ENCODE measurements at places on chromosomes 6 and 20.

- no peak for DNase-seq
Measured at GRCh38 chr6:149032599-149033405, 284.7 kb upstream of the TAB2 start.

DNA sequence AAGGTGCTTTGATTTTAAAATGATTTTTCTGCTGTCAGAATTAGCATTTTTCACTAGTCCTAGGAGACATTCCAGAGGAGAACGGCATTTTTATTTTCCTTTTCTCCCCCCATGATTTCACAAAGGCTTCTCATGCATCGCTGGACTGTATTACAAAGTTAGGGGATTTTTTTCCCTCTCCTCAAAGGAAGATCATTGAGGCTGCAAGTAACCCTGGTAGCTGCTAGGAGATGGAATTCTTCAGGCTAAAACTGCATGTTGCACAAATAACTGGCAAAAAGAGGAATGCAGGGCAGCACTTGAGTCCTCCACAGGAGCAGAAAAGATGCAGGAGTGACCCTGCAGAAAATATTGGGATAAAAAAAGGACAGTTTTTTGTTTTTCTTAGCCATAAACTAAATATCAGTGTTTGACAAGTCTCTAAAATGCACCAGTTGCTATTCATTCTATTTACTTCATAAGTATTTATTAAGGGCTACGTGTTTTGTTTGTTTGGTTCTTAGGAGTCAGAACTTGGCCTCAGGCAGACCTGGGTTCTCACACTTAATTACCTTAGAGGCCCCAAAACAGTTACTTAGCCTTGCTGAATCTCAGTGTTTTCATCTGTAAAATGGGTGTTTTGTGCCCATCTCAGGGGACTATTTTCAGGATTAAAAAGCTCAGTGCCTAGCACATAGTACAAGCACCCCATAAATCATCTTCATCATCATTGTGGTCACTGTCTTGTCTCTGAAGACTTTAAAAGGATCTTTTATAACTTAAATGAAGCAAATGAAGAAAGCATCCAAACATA lies 144.5 kb upstream of the ID4 start:
- no peak for DNase-seq

DNA sequence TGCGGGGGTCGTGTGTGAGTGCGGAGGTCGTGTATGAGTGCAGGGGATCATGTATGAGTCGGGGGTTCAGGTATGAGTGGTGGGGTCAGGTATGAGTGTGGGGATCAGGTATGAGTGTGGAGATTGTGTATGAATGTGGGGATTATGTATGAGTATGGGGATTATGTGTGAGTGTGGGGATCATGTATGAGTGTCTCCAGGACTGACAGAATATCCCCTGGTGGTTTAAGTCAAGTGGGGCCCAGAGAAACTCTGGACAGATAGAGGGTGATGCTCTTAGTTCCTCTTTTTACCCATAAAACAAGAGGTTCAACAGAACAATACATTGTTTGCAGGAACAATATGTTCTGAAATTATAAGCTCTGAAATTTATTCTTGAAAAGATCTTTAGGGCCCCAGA lies 131.9 kb downstream of the UST start:
- no peak for DNase-seq

- DNase-seq: no peak
Measured at GRCh38 chr6:22006795-22007194, 290.0 kb downstream of the PRL start.

GRCh38 chr6:110524305-110524704 lies 47.9 kb upstream of the SLC22A16 start:
- no peak for DNase-seq

DNA sequence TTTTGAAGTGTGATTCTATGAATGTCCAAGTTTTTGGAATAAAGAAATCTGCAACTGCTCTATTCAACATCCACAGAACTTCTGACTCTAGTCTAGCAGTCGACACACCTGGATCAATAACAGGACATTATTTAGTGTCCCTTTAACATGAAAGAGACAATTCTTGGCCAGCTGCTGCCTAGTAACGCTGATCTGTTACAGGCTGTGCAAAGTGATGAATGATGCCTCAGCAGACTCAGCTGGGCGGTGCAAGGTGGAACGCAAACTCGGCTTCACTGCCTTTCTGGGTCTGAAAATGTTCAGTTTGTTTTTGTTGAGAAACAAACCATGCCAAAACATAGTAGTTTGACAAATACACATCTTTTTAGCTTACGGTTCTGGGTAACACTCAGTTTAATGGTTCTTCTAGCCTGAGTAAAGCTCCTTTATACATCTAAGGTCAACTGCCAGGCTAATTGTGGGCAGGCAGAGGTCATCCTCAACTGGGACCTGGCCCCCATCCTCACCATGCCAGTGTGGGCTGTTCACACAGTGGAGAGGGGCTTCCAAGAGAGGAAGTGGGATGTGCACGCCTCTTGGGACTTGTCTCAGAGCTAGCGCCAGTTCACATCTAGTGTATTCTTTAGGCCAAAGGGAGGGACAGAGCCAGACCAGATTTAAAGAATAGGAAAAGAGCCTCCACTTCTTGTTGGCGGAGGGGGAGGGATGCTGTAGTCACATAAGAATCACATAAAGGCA lies 879.7 kb downstream of the QKI start:
- no peak for DNase-seq

DNA sequence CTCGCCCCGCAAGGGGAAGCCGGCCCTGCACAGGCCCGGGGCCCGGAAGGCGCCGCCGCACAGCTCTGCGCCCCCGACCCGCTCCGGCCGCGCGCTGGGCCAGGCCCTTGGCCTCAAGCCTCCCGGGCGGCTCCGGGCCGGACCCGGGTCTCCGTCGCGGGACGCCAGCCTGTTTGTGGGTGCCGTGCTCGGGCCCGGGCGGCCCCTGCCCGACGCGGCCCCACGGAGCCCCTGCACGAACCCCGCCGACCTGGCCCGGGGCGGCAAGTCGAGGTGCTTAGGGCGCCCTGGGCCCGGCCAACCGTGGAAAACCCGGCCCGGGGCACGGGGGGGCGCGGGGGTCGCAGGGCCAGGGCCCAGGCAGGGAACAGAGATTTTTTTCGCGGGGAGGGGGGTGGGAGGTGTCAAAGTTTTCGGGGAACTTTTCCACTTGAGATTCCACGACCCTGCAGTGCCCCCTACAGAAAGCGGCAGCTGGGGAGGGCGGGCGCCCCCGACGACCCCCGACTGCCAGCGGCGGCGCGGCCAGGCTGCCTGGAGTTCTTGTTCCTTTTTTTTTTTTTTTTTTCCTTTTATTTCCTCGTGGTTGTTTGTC lies 805 bp upstream of the STX16 start:
- DNase-seq: no peak

DNA sequence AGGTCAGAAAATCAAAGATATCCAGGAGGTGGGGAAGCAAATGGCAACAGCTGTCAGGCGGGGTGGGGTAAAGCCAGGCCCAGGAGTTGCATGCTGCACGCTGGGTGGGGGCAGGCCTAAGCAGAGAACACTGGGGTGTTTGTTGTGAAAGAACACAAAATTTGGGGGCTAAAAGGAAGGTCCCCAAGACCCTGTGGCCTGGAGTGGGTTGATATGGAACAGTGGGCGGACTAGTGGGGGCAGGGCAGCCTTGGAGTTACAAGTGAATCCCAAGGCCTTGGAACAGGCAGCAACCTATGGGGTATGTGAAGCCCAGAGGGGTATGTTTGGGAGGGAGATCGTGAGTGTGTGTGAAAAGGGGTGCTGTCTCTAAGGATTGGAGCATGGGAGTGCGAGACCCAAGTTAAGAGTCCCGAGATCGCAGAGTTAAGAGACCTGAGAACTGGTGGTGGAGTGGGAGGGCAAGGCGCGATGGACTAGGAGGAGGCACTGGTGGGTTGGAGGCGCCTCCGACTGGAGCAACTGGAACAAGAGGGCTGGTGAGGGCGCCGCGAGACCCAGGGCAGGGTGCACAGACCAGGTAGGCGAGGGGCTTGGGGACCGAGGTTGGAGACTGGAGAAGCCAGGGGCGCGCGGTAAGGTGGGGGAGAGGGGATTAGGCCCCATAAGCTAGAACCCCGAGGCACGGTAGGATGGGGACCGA lies 658 bp downstream of the CUL7 start:
- DNase-seq: no peak

DNA sequence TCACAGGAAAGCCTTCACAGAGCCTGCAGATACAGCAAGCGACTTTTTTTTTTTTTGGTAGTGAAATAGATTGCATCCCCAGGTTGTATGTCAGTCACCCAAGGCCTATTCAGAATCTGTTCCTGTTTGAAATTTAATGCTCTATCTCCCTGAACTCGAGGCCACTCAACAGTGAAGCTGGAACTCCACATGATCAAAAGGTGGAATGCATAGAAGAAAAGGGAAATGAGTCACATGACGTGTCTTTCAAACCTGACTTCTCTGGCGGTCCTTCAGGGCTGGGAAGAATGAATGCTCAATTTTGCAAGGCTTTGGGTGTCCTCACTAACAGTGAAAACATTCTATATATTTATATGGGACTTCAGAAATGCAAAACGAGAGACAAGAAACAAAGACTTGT lies 88.4 kb upstream of the B3GAT2 start:
- DNase-seq: no peak

DNA sequence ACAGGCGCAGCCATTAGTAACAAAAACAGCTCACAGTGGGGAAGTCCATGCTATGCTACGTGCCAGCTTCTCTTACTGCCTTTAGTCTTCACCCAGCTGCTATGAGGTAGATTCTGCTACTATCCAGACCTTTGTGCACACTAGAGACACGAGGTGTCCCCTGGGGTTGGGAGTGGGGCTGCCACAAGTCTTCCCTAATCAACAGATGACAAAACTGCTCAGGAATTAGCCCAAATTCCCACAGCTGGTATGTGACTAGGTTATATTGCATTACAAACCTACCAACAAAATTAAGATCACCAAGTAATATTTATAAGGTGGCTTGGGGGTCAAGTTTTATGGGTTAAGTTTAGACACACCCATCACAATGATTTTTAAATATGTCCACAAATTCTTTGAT lies 63.3 kb downstream of the PSMB1 start:
- no peak for DNase-seq

- no peak for DNase-seq
Measured at GRCh38 chr20:44754554-44754953, 8.9 kb downstream of the KCNK15 start.

DNA sequence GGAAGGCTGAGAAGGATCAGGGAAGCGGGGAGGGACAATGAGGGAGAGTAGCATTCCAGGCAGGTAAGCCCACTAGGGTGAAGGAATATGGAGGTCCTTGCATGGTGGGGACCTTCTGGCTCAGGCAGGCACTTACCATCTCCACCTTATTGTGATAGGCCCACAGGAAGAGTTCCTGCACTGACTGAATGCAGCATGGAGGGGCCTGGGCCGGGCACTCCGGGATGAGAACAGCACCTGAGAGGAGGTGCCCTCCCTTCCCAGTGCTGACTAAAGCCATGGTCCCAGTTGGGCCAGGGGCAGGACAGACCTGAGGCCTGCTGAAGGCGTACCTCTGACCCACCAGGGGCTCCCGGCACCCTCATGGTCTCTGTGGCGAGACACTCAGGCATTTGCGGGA lies 392.7 kb downstream of the CDC5L start:
- no peak for DNase-seq

DNA sequence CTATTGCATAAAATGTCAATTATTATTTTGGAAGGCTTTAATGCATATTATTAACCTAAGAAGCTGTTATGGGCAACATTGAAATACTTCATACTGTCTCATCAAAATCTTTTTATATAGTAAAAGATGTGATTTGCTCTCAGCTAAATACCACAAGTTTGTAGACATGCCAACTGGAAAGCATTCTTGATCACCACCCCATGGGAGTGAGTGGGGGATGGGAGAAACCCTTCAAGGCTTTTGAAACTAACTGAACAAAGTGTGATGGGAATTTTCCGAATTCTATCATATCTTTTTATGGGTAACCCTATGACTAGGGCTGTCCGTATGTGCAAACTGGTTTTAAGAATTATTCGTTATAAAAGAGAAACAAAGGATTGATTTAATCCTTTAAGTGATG lies 377.3 kb upstream of the JAG1 start:
- no peak for DNase-seq

GRCh38 chr6:2641044-2641725 lies 109.5 kb downstream of the MYLK4 start:
- no peak for DNase-seq

DNA sequence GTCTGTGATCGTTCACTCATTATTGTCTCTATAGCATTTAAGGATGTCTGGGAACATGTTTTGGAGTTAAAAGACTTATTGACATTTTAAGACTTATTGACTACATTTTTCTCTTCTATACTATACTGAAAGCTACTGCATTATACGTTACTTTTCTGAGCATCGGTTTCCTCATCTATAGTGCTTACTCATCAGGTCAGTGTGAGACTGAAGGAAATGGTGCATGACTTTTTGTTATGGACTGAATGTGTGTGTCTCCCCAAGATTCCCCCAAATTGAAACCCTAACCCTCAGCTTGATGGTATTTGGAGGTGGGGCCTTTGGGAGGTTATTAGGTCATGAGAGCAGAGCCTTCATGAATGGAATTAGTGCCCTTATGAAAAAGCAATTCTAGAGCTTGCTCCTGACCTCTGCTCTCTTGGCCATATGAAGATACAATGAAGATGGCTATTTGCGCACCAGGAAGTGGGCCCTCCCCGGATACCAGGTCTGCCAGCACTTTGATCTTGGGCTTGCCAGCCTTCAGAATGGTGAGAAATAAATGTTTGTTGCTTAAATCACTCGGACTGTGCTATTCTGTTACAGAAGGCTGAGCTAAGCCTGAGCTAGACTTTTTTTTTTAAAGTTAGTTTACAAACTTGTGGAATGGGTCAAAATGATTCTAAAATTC lies 243.7 kb upstream of the RREB1 start:
- no peak for DNase-seq

- DNase-seq: no peak
Measured at GRCh38 chr6:127146932-127147331, 28.5 kb downstream of the RSPO3 start.

- DNase-seq: no peak
Measured at GRCh38 chr20:50995506-50995905, 27.4 kb downstream of the KCNG1 start.

DNA sequence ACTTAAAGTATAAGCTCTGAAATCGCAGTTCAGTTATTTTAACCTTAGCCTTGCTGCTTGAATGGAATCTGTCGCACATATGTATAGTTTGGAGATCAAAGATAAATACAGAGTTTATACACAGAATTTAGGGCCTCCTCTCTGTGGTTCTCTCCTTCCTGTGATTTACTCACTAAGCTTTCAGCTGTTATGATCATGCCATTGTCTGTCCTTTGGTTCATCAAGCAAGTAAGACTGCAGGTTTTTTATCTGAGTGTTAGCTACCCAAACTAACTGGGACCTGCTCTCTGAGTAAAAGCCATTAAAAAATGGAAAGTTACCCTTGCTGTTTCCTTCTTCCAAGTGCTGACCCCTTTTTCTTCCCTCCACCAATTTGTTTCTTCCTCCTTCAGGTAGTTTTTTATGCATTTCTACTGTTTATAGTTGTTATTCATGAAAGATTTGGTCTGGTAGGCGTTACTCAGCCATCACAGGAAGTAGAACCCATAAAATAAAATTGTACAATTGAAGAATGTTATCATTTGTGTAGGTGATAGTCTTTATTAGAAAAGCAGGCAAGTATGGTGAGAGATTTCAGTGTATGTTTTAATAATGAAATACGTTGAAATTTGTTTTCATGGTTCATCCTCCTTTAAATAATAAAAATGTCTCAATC lies 33.7 kb upstream of the SUMO4 start:
- no peak for DNase-seq
